Muscle of back (tissue), 13 donors: ENCODE measurements at places on chromosomes 12 and 14. TPM values are rescaled to one million over a fixed set of nuclear protein-coding genes. Genes with fewer than 3 reads are reported as not detected.

- DNase-seq: no peak
These were observed 521 bp upstream of the GMFB start for GRCh38 chr14:54489318-54489683.

GRCh38 chr12:106724116-106724515, 50.4 kb upstream of the RIC8B start:
- no peak for DNase-seq

Gene MORN3
- 0.35 TPM for polyA plus RNA-seq

DNA sequence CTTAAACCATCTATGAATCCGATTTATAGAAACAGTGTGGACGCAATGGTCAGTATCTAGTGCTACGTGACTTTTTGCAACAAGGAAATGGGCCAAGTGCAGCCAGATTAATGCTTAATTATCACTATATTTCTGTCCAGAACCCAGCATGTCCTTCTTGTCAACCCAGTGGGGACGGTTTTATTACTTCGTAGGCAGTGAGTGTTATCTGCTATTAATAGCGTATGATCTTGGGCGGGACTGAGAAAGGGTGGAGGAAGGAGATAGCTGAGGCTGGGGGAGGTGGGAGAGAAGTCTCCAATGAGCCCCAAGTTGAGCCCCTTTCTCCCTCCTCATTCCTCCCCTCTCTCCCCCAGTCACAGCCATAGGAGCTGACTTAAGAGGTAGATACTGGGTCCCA, 59.7 kb upstream of the FAM222A start:
- peak; percentile 3 for DNase-seq
